ENCODE measurements at places on chromosomes 4 and X.

DNA sequence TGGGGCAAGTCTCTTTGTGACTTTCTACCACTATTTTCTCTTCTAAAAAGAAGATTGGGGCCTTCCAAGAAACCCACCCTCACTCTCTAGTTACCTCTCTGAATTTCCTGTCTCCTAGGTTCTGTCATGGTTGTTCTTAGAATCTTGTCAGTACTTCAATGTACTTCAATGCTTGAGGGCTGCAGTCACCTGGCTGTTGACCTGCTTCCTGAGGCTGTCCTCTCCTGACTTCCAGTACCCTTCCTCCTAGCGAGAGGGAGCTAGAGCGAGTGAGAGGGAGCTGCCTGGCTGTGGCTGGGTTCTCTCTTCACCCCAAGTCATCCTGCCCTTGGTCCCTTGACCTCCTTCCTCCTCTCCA is 17.7 kb downstream of the CD99L2 start:
- no peak for DNase-seq

DNA sequence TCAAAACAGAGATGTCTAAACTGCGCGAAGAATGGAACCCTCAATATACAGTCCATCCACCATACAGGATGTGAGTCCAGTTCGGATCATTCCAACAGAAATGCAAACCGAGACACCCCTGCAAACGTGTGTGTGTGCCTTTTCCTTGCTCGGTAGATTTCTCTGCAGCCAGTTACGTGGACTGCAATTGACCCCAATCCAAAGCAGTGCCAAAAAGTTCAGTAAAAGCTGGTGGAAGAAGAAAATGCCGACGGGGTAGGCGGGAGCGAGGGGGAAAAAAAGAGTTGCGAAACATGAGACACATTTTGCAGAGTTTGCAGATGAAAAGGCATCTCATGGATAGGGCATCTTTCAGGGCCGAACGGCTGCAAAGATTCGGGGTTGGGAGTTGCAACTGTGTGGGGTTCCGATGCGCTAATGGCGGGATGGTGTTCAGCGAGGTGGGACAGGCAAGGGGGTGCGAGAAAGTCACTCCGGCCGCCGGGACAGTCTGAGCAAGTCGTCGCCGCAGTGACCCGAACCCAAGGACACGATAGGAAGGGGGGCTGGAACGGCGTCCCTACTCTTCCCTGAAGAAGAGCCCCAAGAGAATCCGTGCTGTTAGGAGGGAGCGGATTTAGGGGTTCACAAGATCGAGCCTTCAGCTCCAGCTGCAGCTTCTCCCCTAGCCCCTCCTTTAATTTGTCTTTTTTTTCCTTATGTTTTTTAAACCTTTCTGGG is 3.8 kb downstream of the PHOX2B start:
- DNase-seq, result no peak

DNA sequence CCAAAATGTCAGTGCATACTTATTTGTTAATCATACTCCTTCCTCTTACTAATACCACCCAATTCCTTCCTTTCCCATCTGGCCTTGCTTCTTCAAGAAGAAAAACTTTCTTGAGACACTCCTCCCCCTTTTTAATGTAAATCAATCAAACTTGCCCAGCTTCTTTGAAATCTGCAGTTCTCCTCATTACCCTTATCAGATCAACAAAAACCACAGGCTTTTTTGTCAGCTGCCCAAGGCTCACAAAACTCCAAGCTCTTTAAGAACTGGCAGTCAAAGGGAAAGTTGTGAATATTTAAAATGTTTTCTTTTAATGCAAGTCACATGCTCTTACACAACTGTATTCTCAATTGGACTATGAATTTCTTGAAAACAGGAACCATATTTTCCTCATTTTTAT is 11.3 kb upstream of the MYOZ2 start:
- DNase-seq, result no peak

- no peak for DNase-seq
These were observed 54.6 kb upstream of the TACR3 start for GRCh38 chr4:103774326-103774825.

DNA sequence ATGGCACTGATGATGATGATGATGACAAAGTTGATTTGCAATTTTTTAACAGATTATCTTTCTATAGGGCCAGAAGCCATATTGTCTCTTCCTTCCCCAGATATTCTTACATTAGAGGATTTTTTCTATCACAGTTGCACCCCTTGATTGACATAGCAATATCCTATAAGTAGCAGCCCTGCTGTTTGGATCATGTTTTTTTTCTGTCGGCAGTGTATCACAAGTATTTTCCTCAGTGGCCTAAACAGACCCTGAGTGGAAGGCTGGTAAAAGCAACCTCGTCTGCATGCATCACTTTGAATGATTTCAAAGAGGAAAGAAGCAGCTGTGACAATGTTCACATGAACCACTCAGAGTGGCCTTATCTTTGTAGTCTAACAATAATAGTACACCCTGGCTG is 41.0 kb downstream of the FAT4 start:
- DNase-seq, result no peak

GRCh38 chr4:128268970-128269369 is 18.6 kb downstream of the PGRMC2 start:
- DNase-seq, result no peak

DNA sequence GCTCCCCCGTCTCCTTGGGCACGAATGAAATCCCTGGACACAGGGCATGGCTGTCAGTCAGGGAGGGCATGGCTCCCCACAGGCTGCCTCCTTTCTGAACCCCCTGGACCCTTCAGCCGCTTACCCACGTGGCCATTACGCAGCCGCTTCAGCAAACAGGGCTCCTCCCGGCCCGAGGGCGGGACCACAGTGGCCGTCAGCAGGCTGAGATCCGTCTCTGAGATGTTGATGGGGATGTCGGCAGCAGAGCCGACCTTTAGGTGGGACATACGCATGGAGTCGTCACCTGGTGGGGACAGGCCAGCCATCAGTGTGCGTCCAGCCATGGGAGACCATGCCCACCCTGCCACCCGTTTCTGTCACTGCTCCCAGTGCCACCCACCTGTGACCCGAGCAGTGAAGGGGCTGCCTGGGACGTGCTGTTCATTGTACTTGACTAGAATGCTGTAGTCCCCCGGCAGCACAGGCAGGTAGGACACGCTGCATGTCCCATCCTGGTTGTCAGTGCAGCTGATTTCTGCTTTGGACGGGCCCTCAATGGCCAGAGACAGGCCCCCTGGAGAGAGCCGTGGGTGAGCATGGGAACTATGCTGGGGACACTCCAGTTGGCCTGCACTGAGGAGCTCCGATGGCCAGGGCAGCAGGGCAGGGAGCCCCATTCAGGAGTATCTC is 21.1 kb downstream of the FLNA start:
- no peak for DNase-seq

DNA sequence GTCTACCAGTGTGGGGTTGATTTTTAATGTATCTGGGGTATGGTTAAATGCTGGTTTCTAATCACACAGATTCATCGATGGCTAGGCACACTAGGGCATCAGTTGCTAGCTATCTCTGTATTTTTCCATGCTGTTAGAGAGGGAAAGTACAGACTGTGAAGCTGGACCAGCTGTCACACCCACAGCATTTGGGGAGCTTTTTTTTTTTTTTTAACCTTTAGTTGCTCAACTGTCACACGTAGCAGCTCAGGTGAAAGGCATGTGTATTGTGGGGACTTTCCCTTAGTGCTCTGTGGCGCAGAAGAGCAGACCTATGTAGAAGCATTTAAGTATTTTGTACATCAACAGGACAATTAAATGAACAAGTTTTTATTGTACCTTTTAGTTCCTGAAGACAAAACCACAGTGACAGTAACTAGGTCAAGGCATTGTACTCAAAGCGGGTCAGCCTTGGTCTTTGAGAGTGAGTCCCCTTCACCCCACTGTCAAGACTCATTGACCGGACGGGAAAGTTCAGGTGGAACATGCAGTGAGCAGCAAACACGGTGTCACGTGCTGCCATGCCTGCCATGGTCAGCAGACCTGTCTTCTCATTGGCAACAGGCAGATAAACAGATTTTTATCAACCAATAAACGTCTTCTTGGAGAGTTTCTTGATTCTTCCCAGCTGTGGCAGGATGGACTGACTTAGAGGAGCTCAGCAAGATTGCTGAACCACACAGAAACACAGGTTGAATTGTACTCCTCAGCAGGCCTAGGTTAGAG is 65.3 kb downstream of the CASP3 start:
- DNase-seq, result no peak

- no peak for DNase-seq
These were observed 472.4 kb upstream of the NWD2 start for GRCh38 chr4:36772154-36772516.

- no peak for DNase-seq
These were observed 192.7 kb downstream of the SPRY1 start for GRCh38 chr4:123589301-123589700.

- DNase-seq, result no peak
These were observed 242.5 kb downstream of the OPHN1 start for GRCh38 chrX:68190799-68191198.

GRCh38 chr4:15153662-15154061 is 151.4 kb downstream of the CPEB2 start:
- no peak for DNase-seq

DNA sequence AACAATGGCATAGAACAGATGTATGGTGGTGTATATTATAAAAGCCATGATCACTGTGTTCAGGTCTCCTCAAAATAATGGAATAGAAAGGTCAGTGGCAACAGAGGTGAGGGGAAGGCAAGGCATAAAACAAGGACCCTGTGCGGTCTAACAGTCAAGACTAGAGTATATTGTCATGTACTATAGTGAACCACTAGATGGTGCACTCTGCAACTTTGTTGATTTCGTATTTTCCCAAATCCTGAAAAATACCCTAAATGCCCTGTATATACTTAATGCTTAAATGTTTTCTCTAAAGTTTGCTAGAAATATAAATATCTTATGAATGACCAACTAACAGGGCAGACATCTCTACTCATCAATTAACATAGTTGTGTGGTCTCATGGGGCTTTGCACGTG is 453.0 kb downstream of the PCDH11X start:
- no peak for DNase-seq

GRCh38 chr4:170497112-170497511 is 407.4 kb upstream of the AADAT start:
- no peak for DNase-seq
